CD8-positive, alpha-beta memory T cell (primary cell): ENCODE measurements at places on chromosomes 4 and X. TPM values are rescaled to one million over a fixed set of nuclear protein-coding genes. Genes with fewer than 3 reads are reported as not detected.

The GAGE12F gene
- not detected for polyA plus RNA-seq

The UGT2B10 gene
- not detected for polyA plus RNA-seq

The ASB12 gene
- not detected for polyA plus RNA-seq

The FAM184B gene
- polyA plus RNA-seq = not detected

The GPC4 gene
- not detected for polyA plus RNA-seq

The CLIC2 gene
- 0.21 TPM for polyA plus RNA-seq

The GAGE1 gene
- polyA plus RNA-seq = not detected

The RBM46 gene
- not detected for polyA plus RNA-seq

The RBM47 gene
- not detected for polyA plus RNA-seq

The STARD8 gene
- not detected for polyA plus RNA-seq

The NALF2 gene
- polyA plus RNA-seq = not detected

The CCNB3 gene
- polyA plus RNA-seq = not detected

GRCh38 chr4:7591409-7592053 is 156.8 kb upstream of the PSAPL1 start:
- no peak for DNase-seq

- no peak for DNase-seq
Measured at GRCh38 chr4:14196131-14196530, 568.6 kb upstream of the BOD1L1 start.

DNA sequence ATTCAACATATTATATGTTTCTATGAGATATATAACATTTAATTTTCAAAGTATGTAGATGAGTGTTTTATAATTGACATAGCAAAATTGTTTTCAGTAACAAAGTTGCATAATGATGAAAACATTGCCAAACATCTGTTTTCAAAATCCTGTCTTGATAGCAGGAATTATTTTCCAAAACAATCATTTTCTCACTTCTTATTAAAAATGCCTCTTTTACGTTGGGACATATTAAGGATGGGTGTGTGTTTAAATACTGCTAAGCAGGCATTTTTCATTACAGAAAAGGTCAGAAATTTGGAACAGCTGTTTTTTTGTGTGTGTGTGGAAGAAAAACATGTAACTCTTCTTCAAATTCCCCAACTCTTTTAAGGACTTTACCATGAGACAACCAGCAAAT is 452.0 kb downstream of the SPRY1 start:
- DNase-seq = no peak

- DNase-seq = no peak
Measured at GRCh38 chr4:1300466-1301455, 11.1 kb downstream of the MAEA start.

GRCh38 chr4:145440292-145441007 is 41.2 kb upstream of the SMAD1 start:
- DNase-seq = no peak

GRCh38 chr4:77151241-77151640 is 5.8 kb upstream of the CCNG2 start:
- no peak for DNase-seq

DNA sequence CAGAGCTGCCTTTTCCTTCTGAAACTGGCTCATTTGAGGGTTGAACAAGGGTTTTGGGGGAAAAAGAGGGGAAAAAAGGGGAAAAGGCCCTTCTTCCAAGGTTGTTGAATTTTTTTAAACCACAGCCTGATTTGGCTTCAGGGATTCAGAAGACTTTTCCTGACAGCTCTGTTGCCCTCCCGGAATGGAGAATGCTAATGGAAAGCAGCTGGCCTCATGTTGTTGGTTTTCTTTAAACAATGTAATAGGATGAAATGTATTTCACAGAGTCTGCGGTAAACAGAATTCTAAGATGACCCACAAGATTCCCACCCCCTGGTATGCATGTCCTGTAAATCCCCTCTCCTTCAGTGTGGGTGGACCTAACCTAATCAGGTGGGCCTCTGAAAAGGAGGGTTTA is 3.3 kb upstream of the KIAA1210 start:
- DNase-seq = no peak

DNA sequence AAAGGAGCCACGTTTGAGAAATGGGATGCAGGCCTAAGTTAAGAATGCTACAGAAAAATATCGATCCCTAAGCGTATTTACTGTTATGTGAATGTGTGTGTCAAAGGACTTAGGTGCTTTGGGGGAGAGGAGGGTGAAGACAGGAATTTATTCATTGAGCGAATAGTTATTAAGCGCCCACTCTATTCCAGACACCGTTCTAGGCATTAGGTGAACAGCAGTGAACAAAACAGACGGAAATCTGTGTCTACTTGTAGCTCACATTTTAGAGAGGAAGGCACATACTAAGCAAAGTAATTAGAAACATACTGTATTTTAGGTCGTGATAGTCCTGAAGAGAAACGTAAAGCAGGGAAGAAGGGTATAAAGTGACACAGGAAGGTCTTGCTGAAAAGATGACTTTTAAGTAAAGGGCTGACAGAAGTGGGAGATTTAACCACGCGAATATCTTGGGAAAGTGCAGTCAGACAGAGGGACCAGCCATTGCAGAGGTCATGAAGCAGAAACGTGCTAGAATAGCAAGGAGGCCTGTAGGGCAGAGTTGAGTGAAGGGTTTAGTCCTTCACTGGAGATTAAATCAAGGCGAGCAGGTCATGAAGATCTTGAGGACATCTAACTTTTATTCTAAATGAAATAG is 541 bp downstream of the AIMP1 start:
- DNase-seq = no peak

DNA sequence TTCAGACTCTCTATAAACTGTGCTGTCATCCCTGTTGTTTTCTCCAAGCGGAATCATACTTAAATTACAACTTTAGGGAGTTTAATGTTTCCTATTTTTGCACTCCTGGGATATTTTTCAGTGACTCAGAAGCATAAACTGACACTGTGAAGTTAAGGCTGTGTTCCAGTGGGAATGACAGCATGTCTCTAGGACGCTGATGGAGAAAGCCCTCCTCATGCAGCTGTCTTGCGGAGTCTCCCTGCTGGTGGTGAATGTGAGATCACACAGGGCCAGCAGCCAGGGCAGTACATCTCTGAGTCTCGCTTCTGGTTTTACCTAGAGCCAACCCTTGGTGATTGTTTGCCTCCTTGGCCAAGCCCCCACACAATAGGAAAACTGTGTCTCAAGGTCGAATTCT is 53.3 kb downstream of the NFKB1 start:
- no peak for DNase-seq

DNA sequence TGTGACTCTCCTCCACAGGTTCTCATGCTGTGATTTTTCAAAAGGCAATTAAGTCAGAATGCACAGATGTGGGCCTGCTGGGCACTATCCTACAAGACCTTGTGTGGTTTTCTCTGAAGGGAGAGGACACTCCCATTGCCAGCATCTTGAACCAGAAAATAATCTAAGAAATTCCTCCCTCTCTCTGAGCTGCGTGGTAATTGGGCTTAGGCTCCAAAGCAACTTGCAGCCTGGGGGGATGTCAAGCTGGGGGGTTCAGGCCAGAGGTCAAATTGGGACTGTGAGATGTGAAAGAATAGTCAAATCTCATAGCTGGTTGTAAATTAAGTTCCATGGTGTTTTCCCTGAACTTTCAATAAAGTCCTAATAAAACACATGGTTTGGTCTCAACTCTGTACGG is 350.6 kb upstream of the SLC7A11 start:
- no peak for DNase-seq

GRCh38 chrX:81261576-81261975 is 59.7 kb downstream of the SH3BGRL start:
- no peak for DNase-seq

DNA sequence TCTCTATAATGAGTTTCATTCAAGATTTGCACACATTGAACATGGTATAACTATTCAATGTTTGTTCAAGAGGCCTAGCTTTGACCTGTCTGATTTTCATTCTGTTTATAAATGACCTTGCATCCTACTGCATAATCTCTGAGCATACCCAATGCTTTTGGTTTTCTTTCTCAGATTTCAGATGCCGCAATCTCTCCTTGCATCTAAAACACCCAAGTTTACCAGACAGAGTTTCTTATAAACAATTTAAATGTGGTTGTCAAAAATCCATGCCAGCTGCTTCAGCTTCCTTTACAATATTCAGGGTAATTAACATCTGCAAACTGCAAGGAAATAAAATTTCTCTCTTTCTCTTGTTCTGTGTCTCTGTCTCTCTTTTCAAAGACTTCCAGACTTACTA is 123.0 kb upstream of the PCDH18 start:
- DNase-seq = no peak

DNA sequence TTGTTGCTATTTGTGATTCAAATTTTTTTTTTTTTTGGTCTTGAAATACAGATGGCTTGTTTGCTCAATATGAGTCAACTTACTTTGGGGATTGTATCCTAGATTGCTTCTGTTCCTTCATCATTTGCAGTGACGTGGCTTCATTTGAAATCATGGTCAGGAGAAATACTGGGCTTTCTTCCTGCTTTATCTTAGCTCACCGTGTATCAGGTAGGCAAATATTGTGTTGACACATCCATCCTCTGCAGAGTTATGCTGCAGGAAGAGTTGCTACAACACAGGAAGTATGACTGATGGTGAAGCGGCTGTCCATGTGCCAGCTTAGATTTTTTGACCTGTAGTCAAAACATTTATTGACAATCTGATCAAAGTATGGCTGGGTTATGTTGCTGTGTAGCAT is 232.2 kb downstream of the C4orf33 start:
- no peak for DNase-seq

GRCh38 chr4:105148776-105149175 is 2.1 kb downstream of the TET2 start:
- no peak for DNase-seq

- DNase-seq = no peak
Measured at GRCh38 chr4:61520681-61521160, 320.6 kb downstream of the ADGRL3 start.

DNA sequence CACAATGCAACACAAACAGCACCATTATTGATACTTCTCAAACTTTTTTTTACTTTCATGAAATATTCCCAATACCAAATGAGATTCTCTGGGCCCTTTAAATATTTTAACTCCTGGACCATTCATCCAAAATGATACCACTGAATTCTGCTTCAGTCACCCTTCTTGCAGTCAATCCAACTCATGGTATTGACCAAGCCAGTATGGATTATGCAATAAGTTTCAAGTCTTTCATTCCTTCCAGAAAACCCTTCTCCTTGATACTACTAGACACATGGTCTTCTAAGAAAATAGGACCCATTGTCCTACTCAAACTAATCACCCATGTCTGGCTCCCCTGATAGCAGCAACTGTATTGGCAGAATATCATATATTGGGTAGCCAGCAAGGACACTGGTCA is 23.0 kb downstream of the ZNF721 start:
- no peak for DNase-seq

- no peak for DNase-seq
Measured at GRCh38 chr4:87476934-87477333, 52.2 kb downstream of the SPARCL1 start.

- DNase-seq = no peak
Measured at GRCh38 chr4:77493829-77494551, 111.6 kb upstream of the CXCL13 start.

DNA sequence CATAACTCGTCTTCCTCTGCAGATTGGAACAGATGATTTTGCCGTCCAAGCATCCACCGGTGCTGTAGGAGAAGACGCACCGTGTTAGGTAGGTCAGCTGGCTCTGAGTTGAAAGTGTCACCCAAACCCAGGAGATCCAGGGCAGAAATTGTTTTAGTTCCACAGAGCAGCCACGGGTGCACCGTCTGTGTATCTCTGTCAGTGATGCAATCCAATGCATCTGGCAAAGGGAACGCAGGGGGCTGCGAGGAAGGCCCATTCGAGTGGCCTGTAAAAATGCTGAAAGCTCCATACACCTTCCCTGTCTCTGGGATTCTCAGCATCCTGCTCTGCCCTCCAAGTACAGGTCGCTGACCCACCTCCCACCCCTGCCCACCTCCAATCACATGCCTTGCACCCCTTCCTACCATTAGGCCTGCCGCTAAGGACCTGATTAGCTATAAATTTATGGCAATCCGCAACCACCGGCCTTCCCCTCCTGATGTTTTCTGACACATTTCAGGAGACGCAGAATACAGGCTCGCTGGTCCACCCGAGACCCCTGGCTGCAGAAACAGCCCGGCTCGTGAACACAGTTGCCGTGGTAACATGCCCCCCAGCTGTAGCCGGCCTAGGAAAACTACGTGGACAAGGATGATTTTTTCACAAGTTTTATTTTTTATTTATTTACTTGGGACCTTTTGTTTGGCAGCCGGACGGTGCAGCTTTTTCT is 39.7 kb upstream of the SHOX start:
- no peak for DNase-seq

DNA sequence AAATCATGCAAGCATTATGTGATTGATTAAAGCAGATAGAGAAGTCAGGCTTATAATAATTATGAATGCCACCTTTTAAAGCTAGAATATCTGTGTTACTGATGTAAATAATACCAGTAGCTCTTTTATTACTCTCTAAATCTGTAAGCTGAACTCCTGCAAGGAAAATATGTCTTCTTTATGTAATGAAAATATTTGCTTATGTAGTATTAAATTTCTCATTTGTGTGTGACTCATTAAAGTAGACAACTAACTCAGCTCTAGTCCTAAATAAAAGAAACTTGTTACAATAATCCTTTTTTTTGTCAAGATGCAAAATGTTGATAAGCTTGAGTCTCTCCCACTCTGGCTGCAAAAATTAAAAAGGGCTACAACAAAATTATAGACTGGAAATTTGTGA is 137.7 kb upstream of the FAT1 start:
- DNase-seq = no peak

DNA sequence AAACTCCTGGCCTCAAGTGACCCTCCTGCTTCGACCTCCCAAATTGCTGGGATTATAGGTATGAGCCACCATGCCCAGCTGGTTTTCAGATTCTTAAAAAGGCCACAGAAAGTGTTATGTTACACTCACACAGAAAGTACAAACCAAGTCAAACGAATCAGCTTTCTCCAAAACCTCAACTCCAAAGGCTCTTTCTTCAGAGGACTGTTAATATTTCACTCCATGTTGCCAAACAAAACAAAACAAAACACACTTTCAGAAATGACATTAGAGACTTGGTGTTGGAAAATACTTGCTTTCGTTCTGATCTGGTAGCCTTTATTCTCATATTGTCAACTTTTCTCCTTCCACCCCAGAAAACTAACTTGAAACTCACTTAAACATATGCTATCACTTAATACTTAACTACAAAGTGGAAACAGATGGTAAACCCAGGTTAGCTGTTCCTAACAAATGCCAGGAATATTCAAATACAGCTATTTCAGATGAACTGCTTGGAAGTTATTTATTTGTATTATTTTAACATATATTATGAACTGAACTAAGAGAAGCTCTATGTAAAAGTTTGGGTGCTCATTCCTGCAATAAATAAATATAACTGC is 34.7 kb downstream of the RLIM start:
- DNase-seq = no peak

- no peak for DNase-seq
Measured at GRCh38 chrX:35351212-35351611, 408.6 kb downstream of the FAM47B start.
